Stimulated activated CD8-positive, alpha-beta memory T cell treated with anti-CD3 and anti-CD28 coated beads, Interleukin-7, amount 100 ng/mL, for 48 hours (primary cell): ENCODE measurements at places on chromosomes 16 and 17.

- DNase-seq = no peak
Measured at GRCh38 chr16:79668502-79668901, 68.0 kb upstream of the MAF start.

DNA sequence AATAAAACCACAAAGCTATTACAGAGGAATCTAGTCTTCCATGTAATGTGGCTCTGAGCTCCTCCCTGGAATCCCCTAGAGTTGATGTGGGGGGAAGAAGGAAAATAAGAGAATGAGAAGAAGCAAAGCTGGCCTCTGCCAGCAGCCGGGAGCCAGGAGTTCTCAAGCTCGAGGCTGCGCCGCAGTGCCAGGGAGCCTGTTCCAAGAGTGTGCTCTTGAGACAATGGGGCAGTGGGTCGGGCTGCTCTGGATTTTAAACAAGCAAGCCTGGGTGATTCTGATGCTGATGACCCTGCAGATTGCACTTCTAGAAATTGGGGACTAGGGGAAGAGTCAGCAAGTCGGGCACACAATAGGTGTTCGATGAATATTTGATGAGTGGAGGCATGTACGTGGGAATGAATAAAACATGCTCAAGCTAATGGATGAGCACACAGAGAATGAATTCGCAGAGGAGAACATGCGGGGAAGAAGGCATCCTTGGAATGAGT, 119.9 kb downstream of the CMIP start:
- no peak for DNase-seq

DNA sequence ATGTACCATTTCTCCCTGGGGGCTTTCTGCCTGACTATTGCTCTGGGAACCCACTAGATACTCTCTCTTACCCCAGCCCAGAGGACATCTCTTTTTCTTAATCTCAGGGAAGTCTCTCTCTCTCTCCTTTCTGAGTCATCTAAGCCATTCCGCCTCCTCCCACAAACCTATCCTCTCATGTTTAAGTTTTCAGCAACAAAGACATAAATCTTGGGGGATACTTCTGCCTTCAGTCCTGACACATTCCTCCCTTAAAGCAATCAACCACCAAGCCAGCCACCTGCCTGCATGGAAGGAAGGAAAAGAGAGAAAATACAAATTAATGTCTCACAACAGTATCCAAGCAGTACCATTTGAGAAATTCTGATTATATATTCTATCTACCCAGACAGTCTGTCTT, 128.8 kb downstream of the HS3ST2 start:
- no peak for DNase-seq

DNA sequence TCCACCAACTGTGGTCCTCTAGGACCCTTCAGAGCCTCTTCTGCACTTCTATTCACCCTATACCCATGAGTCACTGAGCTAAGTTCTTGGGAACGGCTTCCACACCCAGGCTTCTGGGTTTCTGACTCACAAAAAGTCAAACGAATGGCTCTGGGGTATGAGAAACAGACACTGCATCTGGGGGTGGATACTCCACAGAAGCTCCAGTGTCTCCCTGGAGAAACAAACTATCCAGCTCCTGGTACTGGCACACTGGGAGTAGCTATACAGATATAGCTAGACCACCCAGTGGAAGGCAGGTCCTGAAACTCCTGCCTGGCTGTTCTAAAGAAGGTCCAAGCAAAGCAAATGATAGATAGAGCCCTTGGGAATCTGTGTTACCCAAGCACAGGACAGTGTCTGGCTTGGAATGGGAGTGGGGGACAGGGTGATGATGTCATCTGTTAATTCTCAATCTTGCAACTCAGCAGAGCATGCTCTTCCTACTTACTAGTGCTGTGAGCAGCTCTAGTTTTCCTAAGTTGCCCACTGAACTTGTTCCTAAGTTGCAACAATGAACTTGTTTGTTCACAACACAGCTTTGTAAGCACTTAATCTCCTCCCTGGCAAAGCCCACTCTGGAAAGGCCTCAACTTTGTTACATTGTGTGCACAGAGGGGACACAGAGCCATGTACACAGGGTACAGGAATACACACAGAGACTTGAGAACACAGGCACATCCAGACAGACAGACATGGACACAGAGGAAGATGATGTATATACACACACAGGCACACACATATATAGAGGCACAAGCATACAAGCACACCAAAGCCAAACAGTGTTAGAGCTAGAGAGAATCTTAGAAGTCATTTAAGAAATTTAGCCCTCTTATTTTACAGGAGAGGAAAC, 6.7 kb downstream of the MMP28 start:
- DNase-seq = no peak

DNA sequence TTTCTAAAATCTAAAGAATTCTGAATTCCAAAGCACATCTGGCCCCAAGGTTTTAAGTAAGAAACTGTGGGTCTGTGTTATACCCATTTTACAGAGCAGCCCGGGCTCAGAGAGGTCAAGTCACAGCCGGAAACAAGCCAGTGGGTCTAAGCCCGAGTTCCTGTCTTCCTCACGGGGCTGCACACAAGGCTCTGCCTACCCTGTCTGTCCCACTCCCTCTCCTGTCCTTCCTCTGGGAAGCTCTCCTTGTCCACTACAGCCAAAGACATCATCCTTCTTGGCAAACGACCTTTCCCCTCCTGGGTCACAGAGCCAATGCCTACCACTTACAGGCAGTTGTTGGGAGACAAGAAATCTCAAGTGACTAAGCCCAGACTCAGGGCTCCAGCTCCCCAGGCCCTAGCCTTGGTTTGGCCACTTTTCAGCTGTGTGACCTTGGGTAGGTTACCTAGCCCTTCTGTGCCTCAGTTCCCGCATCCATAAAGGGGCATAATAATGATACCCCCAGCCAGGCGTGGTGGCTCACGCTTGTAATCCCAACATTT, 55.6 kb upstream of the MAP3K14 start:
- DNase-seq = no peak
